ENCODE measurements at places on chromosomes 2 and 18.

DNA sequence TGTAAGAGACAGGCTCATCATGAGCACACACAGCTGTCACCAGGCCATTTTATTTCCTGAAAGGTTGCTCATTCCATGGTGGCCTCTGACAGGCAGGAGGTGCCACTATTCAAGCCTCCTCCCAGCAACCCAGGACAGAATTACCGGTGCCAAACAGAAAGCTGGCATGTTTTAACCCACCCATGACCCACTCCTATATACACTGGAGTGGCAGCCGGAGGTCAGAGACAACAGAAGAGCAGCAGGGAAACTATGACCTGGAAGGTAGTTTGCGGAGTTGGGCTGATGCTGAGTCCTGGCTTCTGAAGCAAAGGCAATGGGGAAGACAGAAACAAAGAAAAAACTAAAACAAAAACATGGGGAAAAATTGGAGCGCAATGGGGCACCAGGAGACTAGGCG is 2.3 kb downstream of the RFTN2 start:
- no peak for DNase-seq

- no peak for DNase-seq
These were observed 28.7 kb upstream of the SKOR2 start for GRCh38 chr18:47280121-47280520.

GRCh38 chr18:13624563-13625237 is 101.7 kb downstream of the FAM210A start:
- DNase-seq, result no peak

DNA sequence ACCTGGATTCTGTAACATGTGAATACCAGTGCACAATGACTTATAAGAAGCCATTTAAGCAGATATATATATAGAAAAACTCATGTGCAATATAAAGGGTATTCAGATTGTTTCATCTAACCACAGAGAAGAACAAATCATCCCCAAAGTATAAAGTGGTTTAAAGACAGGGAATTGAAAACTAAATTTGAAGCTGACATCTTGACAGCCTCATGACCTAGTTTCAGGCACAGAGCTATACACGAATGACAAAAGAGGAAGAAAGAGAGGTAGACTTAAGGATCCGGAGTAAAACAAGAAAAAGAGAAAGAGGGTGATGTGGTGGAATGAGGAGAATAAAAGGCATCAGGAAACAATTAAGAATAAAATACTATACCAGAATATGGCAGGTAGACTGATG is 194.5 kb downstream of the EPHA4 start:
- no peak for DNase-seq

Data from uterus (tissue), 4 donors.